Fibroblast of the aortic adventitia (primary cell): ENCODE measurements at places on chromosomes 7 and 10. TPM values are rescaled to one million over a fixed set of nuclear protein-coding genes. Genes with fewer than 3 reads are reported as not detected.

DNA sequence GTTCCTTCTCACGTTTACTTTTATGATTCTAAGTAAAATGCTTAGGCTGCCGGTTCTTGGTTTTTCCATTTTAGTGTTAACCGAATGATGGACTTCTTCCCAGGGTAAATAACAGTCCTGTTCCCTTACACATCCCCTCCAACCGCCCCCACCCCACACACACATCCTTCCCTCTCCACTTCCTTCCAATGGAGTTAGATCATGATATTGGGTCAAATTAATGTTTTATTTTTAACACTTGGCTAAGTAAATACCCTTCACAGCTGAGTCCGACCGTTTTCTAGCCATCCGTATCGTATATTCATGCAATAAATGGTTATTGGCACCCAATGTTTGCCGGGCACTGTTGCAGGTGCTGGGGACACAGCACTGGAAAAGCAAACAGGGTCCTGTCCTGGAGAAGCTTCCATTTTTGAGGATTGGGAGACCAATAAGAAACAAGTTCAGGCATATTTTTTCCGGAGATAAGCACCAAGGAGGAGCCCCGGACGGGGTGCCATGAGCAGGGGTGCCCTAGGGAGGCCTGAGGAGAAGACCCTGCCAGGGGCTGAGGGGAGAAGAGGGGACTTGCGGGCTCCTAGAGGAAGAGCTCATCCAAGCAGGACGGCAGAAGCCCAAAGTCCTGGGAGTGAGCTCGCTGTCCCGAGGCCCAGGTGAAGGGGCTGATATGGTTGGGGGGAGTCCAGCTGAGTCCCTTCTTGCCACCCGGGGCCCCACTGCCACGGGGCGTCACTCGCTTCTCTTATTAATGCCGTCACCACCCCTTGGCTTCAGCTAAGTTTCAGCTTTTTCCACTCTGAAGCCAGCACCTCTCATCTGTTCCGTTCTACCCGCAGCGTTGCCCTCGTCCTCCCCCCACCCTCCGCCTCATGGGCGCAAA lies 126.0 kb upstream of the RET start:
- no peak for DNase-seq

GRCh38 chr7:93374345-93374940 lies 142.3 kb downstream of the VPS50 start:
- DNase-seq, result peak; percentile 58

DNA sequence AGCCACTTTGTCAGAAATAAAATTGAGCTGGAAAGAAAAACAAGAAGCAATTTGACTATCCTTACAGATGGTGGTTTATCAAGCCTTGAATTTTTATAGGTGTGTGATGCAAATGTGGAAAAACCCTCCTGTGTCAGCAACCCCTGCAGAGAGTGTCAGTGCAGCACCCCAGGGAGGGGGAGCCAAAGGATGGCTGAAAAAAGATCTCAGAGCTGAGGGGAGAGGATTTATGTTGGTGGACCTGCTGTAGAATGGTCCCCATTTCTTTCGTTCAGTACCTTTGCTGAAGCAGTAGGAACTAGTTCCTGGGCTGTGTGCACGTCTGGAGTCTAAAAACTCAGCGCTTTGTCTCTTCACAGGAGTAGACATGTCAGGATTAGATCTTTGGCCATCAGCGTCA lies 239.0 kb downstream of the PHTF2 start:
- no peak for DNase-seq

Gene EN2
- total RNA-seq, result under 0.01 TPM in 1 of 2 replicates, not detected in the other

Gene BLNK
- total RNA-seq, result not detected in 2 replicates

Gene OLAH
- not detected in 2 replicates for total RNA-seq

GRCh38 chr7:140192620-140193019 lies 15.8 kb upstream of the KDM7A start:
- DNase-seq, result peak; percentile 18

GRCh38 chr7:158950914-158951635 lies 94.7 kb downstream of the DYNC2I1 start:
- peak; percentile 18 for DNase-seq

- no peak for DNase-seq
These were observed 200.3 kb downstream of the DNAJB6 start for GRCh38 chr7:157537056-157537455.

DNA sequence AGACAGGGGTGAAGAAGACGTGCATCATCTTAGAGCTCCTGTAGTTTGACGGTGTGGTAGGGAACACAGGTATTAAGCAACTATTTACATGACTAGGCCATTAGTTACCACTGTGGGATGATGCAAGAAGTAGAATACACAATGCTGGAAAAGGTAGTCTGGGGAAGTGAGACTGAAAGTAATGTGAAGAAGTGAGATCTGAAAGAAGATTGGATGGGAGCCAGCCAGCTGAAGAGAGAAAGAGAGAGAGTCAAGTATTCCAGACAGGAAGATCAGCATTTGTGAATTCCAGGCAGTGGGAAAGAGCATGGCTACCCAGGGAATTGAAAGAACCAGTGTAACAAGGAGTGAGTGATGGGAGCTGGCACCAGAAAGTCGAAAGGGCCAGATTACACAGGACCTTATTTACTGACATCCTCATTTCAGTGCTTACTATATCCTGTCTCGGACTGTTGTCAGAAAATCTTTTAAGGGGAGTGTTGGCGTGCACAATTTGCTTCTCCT lies 4.0 kb upstream of the CFAP58 start:
- peak; percentile 78 for DNase-seq

Gene AHR
- 326 and 493 TPM in 2 replicates for total RNA-seq

GRCh38 chr10:119410361-119411116 lies 132.0 kb downstream of the RGS10 start:
- DNase-seq, result no peak

GRCh38 chr10:17781856-17782255 lies 27.3 kb upstream of the MRC1 start:
- DNase-seq, result no peak

Gene SLC18A3
- not detected in 2 replicates for total RNA-seq
